Activated CD4-positive, alpha-beta T cell treated with anti-CD3 and anti-CD28 coated beads, Interleukin-2, amount 50 U/mL, for 1 hour (primary cell): ENCODE measurements at places on chromosomes 7 and 10.

- no peak for DNase-seq
Measured at GRCh38 chr7:6241607-6241973, 30.8 kb downstream of the CYTH3 start.

DNA sequence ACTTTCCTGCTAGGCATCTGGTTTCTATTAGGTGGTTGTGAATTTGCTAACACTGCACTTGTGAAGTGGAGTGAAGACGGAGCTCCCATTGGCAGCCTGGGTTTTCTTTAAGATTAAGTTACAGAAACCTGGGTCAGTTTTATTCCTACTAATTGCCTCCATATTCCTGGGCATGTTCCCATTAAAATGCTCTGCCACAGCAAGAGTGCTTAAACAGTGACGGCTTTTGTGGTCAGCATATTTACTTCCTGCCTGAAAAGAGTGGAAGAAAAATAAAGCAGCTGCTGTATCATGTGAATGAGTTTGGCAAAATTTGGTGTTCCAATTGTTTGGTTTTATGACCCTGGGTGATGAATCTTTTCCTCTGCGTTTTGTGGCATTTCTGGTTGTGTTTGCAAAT, 96.9 kb upstream of the PLXDC2 start:
- DNase-seq, result no peak

DNA sequence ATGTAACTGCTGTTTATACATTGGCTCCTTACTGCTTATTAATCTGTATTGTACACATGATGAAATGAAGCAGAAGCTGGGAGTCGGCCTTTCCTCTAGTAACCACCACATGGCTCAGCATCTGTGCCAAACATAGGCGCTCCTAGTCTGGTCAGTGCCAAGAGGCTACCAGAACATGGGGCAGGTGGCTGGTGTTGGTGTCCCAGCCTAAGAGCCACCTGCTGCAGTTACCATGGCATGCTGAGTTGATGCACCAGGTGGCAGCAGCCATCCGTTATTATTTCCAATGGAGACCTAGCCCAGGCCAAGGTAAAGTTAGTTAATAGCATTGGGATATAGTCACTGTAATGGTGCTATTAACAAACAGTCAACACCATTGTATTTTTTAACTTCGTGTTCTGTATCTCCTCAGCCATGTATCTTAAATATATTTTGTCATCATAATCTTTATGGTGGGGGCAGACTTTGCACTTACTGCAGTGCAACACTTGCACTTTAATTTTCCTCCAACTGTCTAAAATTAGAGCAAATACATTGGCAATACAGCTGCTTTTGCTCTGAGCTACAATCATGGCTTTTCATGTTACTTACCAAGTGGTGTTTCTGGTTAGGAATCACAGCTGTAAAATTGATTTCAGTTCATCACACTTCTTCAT, 33.1 kb downstream of the HBP1 start:
- peak; percentile 18 for DNase-seq

DNA sequence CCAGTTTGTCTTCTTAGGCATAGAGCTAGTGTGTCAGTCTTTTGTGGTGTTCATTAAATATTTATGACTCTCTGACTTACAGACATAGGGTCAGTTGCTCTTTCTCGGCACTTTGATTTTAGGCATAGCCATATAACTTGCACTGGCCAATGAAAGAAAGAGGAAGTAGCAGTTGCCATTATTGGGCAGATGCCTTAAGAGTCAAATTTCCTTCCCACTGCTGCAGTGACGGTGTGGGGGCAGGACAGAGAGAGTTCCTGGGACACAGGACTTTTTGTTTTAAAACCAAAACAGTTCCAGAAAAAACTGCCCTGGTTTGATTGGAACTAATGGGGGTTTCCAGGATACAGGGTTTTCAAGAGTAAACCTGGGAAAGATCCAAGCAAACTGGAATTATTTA, 60.2 kb upstream of the PHF14 start:
- no peak for DNase-seq

DNA sequence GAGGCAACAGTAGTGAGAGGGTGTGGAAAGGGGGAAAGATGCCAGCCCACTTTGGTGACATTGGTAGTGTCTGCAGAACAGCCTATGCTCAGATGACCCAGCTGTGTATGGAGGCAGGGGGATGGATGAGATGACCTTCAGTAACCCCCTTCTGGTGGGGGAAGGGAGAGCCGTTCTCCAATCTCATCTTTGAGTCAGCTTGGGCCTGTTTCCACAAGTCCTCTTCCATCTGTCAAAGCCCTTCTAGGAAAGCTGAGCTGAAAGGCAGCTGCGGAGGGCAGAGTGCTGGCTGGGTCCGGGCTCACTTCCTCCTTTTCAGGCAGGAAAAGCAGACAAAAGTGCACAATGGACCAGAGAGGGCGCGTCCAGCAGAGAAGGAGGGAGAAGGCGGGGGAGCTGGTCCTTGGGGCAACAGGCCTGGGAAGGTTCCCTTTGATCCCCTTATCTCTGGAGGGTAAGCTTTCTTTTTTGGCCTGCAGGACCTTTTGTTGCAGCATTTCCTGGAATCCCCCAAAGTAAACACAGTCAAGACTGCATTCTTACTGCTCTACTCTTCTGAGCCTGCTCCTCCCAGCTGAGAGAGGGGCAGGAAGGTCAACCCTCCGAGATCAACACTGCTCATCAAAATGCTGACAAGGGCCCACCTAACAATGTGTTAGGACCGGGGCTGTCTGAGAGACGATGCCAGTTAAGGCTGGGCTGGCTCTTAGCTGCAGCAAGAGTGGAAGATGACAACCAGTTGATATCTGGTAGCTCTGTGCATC, 1.2 kb upstream of the LRMDA start:
- no peak for DNase-seq

DNA sequence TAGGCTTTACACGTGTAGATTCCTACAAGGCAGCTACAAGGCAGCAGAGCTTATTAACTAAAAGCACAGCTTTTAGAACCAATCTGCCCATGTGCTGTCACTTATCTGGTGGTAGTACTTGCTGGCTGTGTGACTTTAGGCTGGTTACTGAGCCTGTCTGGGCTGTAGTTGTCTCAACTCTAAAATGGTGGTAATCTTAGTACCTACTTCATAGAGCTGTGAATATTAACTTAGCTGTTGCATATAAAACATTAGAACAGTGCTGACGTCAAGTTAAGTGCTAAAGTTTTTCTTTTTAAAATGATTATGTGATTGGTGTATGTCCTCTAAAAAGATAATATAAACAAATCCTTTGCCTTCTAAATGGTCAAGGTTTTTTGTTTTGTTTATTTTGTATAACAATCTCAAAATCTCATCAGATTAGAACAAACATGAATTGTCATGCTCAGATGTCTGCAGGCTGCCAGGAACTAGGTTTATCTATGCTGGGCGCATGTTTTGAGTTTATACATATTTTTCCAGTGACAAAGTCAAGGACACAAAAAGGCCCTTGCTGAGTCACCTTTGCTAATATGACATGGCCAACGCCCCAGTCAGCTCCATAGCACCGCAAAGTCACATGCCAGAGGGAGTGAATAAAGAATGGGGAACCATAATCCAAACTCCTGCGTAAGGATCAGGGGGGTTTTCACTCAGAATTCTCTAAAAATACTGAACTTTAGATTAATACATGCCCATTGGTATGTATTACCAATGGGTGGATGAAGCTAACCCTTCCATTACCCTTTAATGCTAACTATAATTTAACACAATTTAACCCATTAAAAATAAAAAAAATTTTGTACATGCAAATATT, 39.8 kb upstream of the ARL4A start:
- DNase-seq, result no peak
